Activated T-cell treated with anti-CD3 and anti-CD28 coated beads for 1 hour (primary cell): ENCODE measurements at places on chromosomes 5 and 9.

GRCh38 chr5:14263699-14264098 is 120.6 kb downstream of the TRIO start:
- DNase-seq, result no peak

DNA sequence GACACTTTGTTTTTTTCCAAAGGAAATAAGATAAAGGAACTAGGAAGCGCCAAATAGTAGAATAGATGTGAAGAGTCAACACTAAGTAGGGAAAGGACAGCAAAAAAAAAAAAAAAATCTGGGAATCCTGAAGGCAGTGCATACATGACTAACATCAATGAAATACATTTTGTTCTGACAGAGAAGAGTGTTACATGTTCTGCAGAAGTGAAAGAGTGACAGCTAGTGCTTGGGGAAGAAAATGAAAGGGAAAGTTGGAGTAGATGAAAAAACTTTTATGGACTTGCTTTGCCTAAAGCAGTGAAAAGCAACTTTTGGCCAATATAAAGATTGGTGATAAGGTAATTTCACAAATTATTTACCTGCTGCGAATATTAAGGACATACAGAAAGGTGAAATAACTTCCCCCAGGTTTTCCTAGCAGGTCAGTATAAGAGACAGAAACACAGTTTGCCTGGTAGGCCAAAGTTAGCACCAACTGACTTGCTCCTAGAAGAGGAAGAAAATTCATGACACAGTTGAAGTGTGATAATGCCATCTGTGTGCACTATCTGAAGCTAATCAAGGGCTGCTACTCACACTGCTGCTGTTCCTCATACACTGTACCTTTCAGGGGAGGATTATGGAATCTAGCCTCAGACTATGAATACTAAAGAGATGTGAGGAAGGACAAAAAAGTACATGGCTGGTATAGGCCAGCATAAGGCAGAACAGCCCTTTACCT is 38.6 kb downstream of the RANBP6 start:
- DNase-seq, result no peak

GRCh38 chr5:119742311-119742710 is 113.0 kb downstream of the FAM170A start:
- DNase-seq, result no peak

- DNase-seq, result no peak
Observed at GRCh38 chr9:19940811-19941535, 152.1 kb upstream of the SLC24A2 start.

DNA sequence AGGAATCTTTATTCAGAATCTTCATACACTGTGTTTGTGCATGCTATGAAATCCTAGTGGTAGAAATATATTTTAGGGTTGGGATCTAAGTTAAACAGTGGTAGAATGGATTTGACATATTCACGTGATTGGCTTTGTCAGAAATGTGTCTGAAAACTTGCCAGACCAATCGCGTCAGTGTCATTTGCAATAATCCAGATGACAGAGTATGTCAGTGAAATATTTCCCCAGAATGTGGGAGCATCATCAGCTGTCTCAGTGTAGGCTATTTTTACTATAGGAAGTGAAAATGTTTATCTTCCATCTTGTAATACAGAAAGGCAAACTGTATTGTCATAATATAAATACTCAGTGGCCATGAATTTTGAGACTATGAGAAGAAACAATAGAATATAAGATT is 220.6 kb upstream of the EDIL3 start:
- DNase-seq, result no peak

DNA sequence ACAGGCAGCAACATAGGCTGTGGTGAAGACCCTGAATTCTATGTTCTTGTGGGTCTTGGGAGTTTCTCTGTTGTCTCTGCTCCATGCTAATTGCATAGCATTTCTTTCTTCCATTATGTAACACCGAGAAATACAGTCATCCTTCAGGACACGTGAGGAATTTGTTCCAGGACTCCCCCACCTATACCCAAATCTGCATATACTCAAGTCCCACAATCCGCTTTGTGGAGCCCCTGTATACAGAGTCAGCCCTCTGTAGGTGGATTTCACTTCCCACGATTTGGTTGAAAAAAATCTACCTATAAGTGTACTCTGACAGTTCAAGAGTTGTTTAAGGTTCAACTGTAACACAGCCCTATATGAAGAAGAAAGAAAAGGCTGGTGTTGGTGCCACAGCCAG is 22.1 kb downstream of the ANKRD33B start:
- no peak for DNase-seq

- DNase-seq, result no peak
Observed at GRCh38 chr9:95460518-95461164, 56.1 kb downstream of the PTCH1 start.

DNA sequence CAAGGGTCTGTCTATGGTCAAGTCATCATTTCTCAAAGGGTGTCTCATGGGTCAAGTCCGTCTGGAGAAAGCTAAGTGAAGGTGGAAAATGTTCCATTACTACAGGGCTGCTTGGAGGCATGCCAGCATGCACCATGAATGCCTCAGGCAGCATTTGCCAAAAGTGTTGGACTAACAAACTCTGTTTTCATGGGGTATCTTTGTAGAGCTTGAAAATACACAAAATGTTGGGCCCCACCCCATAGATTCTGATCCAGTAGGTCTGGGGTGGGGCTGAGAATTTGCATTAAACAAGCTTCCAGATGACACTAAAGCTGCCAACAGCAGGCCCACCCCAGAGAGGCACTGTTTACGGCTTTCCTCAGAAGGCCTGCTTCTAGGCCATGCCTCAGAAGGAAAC is 75.0 kb upstream of the FRRS1L start:
- DNase-seq, result no peak

GRCh38 chr5:149632311-149633251 is 51.3 kb downstream of the ARHGEF37 start:
- DNase-seq, result no peak
